SK-MEL-5 (cell line): ENCODE measurements at places on chromosomes 16 and 17. TPM values are rescaled to one million over a fixed set of nuclear protein-coding genes. Genes with fewer than 3 reads are reported as not detected.

The WNK4 gene
- total RNA-seq = 0.21 and 0.53 TPM in 2 replicates

The CHD9NB gene
- 1.2 and 1.9 TPM in 2 replicates for total RNA-seq

The HOXB8 gene
- total RNA-seq = 0.69 and 1.6 TPM in 2 replicates

The LRRC46 gene
- not detected in 2 replicates for total RNA-seq

The ABCA8 gene
- 30.7 and 33.8 TPM in 2 replicates for total RNA-seq

The DOC2B gene
- 0.03 and 0.64 TPM in 2 replicates for total RNA-seq

The MSLN gene
- not detected in 2 replicates for total RNA-seq

The KRTAP1-5 gene
- total RNA-seq = not detected in 2 replicates

The DNAH9 gene
- total RNA-seq = 2.9 and 3.6 TPM in 2 replicates

The KCNH6 gene
- not detected in 2 replicates for total RNA-seq

The ZNF785 gene
- 12.1 and 13.0 TPM in 2 replicates for total RNA-seq

The MYH10 gene
- total RNA-seq = 71.6 and 73.4 TPM in 2 replicates

The RDM1 gene
- total RNA-seq = 0.40 and 0.45 TPM in 2 replicates

The CLEC3A gene
- total RNA-seq = not detected in 2 replicates

The SLC16A11 gene
- total RNA-seq = not detected in 2 replicates

The RGS9 gene
- 0.71 and 1.7 TPM in 2 replicates for total RNA-seq

The CD7 gene
- not detected in 2 replicates for total RNA-seq

The GP1BA gene
- not detected in 2 replicates for total RNA-seq

The RNF227 gene
- total RNA-seq = 4.3 and 5.7 TPM in 2 replicates

The RNF112 gene
- total RNA-seq = not detected in 2 replicates

The CA5A gene
- not detected in 2 replicates for total RNA-seq

The KRT24 gene
- not detected in 2 replicates for total RNA-seq

The ABCC1 gene
- 7.2 and 9.1 TPM in 2 replicates for total RNA-seq

The MEIOB gene
- 0.48 TPM in 1 of 2 replicates, not detected in the other for total RNA-seq

The GABARAPL2 gene
- 48.7 and 50.5 TPM in 2 replicates for total RNA-seq

The MYH13 gene
- total RNA-seq = not detected in 2 replicates

The GGA3 gene
- 15.7 and 17.4 TPM in 2 replicates for total RNA-seq

The CCL1 gene
- not detected in 2 replicates for total RNA-seq

The FBXW10 gene
- not detected in 2 replicates for total RNA-seq

The ALOX15B gene
- total RNA-seq = 0.16 and 0.26 TPM in 2 replicates

The RNPS1 gene
- total RNA-seq = 101 and 113 TPM in 2 replicates

The ADCY7 gene
- 4.2 and 4.4 TPM in 2 replicates for total RNA-seq

The CDR2L gene
- total RNA-seq = 3.2 and 3.9 TPM in 2 replicates

The NDE1 gene
- total RNA-seq = 23.5 and 30.2 TPM in 2 replicates

The TMC7 gene
- total RNA-seq = 1.0 and 1.5 TPM in 2 replicates

The CD300E gene
- not detected in 2 replicates for total RNA-seq

The MT4 gene
- total RNA-seq = not detected in 2 replicates

The HOXB1 gene
- not detected in 2 replicates for total RNA-seq

The NPB gene
- total RNA-seq = 0.08 and 0.34 TPM in 2 replicates

The ASGR1 gene
- 0.21 and 0.56 TPM in 2 replicates for total RNA-seq

The CD79B gene
- 2.2 and 3.1 TPM in 2 replicates for total RNA-seq

The PRR35 gene
- not detected in 2 replicates for total RNA-seq

The TSPAN10 gene
- 70.6 and 85.2 TPM in 2 replicates for total RNA-seq

The C17orf100 gene
- total RNA-seq = 1.2 and 1.5 TPM in 2 replicates

The C17orf50 gene
- total RNA-seq = not detected in 2 replicates

The NUBP1 gene
- 27.7 and 34.6 TPM in 2 replicates for total RNA-seq
